ENCODE measurements at places on chromosomes 11 and 22. TPM values are rescaled to one million over a fixed set of nuclear protein-coding genes. Genes with fewer than 3 reads are reported as not detected.

The TAGLN gene
- 53.9 TPM for total RNA-seq

The ZPR1 gene
- total RNA-seq: 59.6 TPM

The DMC1 gene
- total RNA-seq: 4.3 TPM

The OSM gene
- total RNA-seq: not detected

The OR5AR1 gene
- not detected for total RNA-seq

The SCN4B gene
- total RNA-seq: 4.5 TPM

The TMEM151A gene
- 2.2 TPM for total RNA-seq

Data from WTC11 (cell line).